C1 segment of cervical spinal cord (tissue), 14 donors: ENCODE measurements at places on chromosomes 3 and 15.

GRCh38 chr3:134061401-134061800 is 31.7 kb upstream of the SLCO2A1 start:
- DNase-seq, result no peak

- no peak for DNase-seq
These were observed 553.4 kb downstream of the GOLGA6L6 start for GRCh38 chr15:19988094-19988660.

GRCh38 chr15:58738046-58738707 is 11.3 kb downstream of the ADAM10 start:
- no peak for DNase-seq

DNA sequence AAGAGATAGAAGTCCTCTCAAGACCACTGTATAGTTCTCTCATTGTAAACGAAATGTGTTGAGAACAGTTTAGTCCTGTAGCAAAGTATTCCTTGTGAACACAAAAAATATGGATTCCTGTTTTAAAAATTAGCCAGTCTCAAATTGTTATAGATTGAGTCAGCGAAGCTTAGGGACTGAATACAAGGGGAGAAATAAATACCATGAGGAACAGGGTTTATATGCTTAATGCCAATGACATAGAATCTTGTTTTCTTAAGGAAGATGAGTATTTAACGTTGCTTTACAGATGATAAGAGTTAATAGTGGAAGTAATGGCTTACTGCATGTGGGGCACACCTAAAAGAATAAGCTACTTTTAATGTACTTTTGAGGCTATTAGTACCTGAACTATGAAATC is 37.9 kb downstream of the SETD5 start:
- DNase-seq, result no peak

- DNase-seq, result no peak
These were observed 224.9 kb upstream of the TOPAZ1 start for GRCh38 chr3:44016818-44017217.

GRCh38 chr3:38311476-38311875 is 29.4 kb downstream of the SLC22A14 start:
- no peak for DNase-seq

DNA sequence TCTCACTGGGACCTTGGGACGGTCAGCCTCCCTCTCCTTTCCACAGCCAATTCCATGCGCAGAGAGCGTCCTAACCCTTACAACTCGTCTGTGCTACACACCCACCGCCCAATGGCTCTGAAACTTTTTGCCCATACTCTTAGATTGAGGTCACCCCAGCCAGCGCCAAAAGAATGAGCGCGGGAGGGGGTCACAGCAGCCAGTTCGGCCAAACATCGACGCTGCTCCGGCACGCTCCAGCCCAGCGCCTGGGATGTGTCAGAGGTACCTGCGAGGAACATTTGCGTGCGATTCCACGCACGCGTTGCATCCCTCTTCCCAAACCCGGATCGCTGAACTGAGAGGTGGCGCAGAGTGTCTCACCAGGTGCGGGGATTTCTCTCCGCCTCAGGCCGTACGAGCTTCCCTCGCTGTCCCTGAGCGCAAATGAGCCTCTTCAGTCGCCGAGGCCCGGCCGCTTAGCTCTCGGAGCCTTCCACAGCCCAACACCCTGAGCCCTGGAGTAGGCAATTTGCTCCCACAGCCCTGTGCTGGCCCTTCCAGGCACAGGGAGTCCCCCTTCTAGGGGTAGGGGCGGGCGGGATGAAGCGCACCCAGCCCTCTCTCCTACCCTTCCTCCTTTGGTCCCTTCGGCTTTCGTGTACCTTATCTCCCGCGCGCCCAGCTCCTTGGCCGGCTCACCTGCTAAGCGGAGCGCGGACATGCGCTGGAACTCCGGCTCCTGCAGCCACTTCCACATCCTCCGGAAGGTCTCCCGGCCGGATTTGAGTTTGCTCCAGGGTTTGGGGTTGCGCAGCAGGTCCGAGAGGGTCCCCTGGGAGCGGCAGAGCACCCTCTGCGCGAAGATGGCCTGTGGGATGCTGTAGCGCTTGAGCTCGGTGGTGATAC is 1.8 kb downstream of the ONECUT1 start:
- DNase-seq, result no peak

- DNase-seq, result no peak
These were observed 32.7 kb downstream of the PRTG start for GRCh38 chr15:55710286-55710685.

DNA sequence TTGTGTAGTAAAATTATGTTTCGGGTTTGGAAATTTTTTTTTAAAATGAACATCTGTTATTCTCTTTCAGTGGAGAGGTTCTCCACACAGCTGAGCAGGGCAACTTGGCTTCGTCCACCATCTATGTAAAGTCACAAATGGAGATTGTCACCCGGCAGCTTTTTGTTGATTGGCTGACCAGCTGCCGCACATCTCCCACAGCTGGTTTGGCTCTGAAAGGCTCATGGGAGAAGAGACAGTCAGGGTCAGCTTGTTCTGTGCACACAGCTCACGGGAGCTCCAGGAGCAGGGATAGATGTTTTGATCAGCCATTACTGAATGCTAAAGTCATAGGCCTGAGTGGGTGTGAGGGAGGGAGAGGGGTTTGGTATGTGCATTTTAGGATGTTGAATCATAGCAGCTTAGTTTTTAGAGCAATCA is 12.9 kb upstream of the CCDC80 start:
- DNase-seq, result no peak

DNA sequence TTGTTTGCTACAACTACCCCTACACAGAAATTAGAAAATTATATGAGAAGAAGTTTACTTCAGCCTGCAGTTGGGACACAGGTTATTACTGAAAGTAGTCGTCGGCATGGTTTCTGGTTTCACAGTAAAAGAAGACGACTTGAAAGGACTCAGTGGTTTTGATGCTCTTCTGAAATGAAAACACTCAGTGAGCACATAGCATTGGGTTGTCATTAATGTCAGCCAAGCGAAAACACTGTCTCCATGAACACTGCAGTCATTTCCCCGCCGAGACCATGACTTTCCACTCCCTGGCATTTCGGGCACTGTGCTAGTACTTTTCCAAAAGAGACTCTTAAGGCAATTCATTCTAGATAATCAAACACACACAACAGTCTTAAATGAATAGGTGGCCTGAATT is 69.2 kb upstream of the ICE2 start:
- no peak for DNase-seq

DNA sequence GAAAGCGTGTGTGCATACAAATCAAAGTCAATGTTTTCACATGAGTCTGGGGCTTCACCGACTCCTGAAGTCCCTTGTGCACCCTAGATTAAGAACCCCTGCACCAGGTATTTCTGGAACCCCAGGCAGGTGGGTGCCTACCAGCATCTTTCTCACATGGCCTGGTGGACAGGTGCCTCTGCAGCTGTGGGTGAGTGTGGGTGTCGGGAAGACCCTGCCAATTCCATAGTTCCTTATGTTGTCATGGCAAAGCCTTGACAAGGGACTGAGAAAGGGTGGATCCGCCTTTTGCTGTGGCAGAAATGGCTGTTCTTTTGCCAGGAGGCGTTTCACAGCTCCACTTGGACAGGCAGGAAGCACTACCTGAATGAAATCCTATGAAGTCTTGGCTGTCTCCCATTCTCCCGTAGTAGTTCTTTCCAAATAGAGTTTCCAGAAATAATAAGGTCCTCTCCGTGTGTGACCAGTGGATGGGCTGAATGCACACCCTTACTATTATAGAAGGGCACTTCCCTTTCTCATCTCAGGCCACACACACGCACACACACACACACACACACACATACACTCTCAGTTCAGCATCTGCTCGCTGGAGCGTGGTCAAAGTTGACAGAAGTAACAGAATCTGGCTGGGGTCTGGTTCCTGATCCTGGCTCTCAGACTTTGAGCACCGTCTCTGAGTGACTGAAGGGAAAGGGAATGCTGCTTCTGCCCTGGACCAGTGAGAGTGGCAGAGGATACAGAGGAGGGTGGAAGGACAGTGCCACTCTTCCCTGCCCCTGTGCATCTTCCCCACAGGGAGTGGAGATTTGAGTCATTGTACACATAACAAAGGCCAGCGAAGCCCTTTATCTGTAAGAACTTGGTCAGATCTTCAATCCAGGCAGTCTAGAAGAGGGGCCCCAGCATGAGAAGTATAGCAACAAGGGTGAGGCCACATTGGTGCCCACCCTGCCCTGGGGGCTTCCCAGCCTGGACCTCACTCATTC is 38.7 kb downstream of the PDIA5 start:
- DNase-seq, result no peak
